ENCODE measurements at places on chromosomes 7 and 10.
A peak's percentile ranks its signal among the peaks of the same experiment; 100 is the strongest.

- DNase-seq: no peak
Measured at GRCh38 chr10:89342206-89342958, 14.6 kb downstream of the IFIT3 start.

DNA sequence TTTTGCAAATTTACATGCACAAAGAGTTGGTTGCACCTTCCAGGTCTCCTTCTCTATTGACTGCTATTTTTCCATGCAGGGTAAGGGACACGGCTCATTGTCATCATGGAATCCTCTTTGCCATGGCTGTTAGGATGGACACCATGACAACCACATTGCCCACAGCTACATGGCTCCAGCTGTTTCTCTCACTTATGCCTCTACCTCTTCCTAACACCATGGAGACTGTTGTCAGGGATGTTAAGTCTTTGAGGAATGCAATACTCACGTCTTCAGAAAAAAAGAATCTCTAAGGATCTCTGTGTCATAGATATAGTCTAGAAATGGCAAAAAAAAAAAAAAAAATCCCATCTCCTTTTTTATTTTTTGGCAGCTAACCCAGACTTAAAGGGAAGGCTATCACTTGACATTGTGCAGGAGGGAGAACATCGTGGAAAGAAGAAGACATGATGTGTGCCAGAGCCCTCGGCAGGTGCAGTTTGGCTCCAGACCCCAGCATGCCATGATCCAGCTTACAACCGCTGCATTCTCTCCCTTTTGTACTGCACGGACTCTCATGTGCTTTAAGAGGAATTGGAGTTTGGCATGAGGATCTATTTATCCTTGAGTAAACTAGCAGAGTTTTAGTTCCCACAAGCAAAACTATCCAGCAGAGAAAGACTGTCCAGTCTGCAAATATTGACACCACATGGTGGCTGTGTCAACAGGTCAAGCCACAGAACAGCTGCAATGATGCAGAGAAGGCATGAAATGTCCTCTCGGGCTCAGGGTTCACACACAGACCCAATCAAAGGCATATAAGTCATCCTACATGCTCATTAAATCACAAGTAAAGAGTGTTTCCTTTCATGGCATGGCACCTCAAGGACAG is 70.8 kb downstream of the FRMD4A start:
- no peak for DNase-seq

DNA sequence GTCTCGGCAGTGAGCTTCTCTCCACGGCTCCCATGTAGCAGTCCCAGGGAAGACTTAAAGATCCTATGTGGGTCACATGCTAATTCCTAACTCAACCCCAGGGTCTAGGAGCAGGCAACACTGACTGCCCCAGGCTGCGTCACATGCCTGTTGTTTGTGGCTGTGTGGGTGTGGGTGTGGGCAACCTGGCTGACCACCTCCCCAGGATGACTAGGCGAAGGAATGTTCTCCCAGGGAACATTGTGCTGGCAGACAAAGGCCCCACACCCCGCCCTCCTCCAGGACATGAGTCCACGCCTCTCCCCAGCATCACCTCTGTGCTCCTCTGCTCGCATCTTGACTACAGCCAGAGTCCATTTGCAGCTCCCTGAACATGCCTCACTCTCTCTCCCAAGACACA is 30.3 kb downstream of the SLC29A3 start:
- no peak for DNase-seq

GRCh38 chr10:64286533-64286932 is 765.3 kb downstream of the REEP3 start:
- no peak for DNase-seq

DNA sequence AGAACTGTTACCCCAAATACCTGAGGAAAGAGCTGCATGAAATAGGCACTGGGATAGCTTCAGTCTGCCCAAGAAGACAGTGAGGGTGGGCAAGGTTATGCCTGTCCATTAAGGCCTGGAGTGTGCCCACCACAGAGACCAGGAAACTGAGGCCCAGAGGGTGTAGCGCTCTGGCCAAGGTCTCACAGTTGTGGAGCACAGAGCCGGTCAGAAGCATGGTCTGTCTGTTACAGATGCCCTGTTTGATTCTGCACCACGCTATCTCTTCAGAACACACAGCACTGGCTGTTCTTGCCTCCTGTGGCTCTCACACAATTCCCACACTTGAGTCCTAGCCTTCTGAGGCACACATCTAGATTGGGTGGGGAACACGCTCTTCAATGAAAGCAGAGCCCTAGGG is 261.4 kb downstream of the GRID1 start:
- DNase-seq: no peak

DNA sequence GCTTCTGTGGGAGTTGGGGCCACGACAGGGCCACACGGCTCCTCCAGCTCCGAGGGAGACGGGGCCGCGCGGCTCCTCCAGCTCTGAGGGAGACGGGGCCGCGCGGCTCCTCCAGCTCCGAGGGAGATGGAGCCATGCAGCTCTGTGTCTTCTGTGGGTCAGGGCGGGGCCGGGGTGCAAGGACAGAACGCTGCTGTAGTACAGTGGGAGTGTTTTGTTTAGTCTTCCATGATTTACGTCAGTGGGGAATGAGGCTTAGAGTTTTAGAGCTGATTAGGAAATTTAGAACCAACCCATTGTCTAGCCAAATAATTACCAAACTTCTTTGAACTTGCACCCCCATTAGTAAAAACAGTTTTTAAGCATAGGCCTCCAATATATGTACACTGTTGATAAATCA is 32.9 kb upstream of the PRKAR1B start:
- DNase-seq: no peak

GRCh38 chr10:96387601-96388000 is 28.8 kb upstream of the OPALIN start:
- no peak for DNase-seq

DNA sequence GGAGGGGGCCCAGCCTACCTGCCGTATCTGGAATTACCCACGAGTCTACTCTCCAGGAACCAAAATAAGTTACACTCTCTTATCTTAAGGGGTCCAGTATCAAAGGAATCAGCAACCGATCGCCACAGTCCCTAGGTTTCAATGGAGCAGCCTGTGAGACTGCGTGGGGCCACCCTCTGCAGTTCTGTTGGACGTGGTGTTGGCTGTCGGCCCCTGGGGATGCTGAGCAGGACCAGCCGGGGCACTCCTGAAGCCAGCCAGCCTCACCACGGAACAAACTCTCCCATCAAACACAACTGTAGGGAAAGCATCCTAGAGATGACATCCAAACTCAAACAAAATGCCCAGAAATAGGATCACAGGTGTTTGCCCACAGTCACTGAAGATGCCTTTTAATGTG is 25.5 kb upstream of the ABLIM1 start:
- no peak for DNase-seq

- no peak for DNase-seq
Measured at GRCh38 chr7:28592861-28593260, 180.5 kb downstream of the CREB5 start.

DNA sequence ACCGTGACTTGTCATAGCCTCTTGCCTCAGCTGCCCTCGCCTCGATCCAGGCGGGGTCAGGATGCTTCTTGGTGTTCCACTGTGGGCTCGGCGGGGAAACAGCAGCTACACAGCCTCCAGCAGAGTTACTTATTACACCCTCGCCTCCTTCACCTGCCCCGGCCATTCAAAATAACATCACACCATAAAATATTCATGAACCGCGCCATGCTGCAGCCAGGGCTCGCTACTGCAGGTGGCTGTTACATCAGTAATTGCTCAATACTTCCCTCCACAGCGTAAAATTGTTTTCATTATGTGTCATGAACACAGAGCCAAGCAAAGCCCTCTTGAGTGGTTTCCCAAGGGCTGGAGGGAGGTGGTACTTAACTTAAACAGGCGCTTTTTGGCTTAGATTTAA is 241.5 kb upstream of the SP8 start:
- DNase-seq: no peak

GRCh38 chr7:117892821-117893220 is 19.6 kb upstream of the CTTNBP2 start:
- no peak for DNase-seq

- no peak for DNase-seq
Measured at GRCh38 chr7:516216-516605, 3.4 kb downstream of the PDGFA start.

GRCh38 chr10:122688293-122688989 is 11.2 kb downstream of the C10orf120 start:
- peak; percentile 38 for DNase-seq

- no peak for DNase-seq
Measured at GRCh38 chr7:34850681-34851080, 186.6 kb downstream of the DPY19L1 start.

DNA sequence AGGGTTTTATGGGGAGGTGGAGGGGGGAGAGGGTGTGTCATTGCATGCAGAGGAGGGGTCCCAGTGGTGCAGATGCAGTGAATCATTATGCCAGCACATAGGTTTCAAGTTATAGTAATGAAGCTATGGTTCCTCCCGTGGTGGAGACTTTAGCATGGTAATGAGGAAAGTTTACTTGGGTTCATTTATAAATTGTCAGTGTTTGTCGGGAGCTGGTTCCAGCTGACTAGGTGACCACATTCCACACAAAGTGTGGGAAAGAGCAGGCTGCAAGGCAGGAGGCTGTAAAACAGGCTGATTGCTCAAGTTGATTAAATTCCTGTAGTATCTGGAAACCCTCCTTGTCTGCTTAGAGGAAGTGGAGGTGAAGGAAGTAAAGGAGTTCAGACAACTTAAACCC is 78.9 kb downstream of the SRI start:
- no peak for DNase-seq

- DNase-seq: no peak
Measured at GRCh38 chr7:42745357-42746059, 166.4 kb downstream of the C7orf25 start.

DNA sequence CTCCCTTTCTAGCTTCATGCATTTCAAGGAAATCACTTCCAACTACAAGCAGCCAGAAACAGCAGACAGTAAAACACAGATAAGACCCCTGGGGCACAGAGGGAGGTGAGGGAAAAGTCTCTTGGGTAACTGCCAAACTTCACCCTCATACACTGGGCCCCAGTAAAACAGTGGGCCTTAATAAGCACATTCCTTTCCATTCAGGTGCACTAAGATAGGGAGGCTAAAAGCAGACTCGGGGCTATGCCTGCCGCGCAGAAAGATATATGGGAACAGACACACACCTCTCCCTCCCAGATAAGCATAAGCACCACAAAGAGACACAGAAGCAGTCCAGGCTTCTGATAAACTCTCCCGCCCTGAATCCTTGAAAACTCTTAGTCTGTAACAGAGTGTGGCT is 117.0 kb downstream of the TYW1B start:
- DNase-seq: no peak

DNA sequence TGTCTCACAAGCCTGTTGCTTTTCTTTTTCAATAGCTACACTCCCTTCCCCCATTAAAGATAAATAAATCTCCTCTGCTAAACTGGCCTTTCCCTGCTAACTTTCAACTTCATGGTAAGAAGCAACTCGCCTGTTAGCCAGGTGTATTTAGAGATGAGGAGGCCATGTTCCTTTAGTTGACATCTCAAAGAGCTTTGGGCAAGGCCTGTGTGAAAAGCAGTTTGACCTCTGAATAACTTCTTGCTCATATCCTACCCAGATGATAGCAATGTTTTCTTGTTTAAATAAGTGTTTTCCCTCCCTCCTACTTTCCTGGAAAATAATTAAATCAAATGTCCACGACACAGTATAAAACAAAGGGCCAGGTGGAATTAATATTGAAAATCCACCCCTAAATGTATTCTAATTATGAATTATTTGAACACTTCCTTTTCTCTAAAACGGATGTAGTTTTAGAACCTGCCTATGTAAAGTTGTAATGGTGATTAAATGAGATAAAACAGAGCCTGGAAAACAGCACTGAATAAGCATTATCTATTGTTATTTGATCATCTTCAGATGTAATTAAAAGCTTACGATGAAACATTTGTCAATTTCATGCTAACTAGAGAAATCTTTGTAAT is 78.5 kb downstream of the HGF start:
- no peak for DNase-seq

DNA sequence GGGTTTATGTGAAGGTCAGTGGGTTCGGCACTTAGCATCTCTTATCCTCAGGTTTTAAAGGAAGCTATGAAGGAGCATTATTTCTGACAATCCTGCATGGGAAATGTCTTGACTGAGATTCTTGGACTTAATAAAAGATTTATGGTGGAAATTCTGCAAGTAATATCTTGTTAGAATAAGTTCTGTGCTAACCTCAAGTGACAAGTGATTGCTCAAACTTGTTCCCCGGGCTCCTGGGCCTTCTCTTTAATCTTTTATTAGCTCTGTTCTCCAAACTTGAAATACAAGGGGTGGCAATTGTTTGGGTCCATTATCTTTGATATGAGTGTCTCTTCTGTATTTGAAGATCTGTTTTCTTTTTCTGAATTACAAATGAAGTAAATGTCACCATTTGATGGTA is 140.6 kb upstream of the CTBP2 start:
- no peak for DNase-seq

- DNase-seq: no peak
Measured at GRCh38 chr10:11535346-11535959, 76.0 kb downstream of the USP6NL start.

- no peak for DNase-seq
Measured at GRCh38 chr7:36310897-36311296, 78.8 kb upstream of the ANLN start.

DNA sequence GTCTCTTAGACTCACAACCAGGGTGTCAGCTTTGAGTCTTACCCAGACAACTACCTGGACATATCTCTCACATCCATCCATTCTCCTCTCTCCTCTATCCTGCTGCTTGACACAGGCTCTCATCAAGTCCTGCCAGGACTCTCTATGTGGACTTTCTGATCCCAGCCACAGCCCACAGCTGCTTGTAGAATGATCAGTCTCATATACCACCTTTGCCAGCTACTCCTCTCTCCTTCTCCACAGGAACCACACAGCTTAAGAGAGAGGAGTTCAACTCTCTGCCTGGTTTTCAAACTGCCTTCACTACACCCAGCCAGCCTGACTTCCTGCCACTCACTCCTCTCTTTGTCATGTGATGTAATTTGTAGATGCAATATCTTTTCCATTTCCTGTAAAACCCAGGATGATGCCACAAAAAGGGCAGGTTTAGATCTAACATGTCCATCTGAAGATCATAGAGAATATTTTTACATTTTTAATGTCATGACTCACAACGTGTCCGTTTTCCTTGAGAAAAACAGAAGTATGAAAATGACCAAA is 154.0 kb downstream of the RAB11FIP2 start:
- DNase-seq: no peak

DNA sequence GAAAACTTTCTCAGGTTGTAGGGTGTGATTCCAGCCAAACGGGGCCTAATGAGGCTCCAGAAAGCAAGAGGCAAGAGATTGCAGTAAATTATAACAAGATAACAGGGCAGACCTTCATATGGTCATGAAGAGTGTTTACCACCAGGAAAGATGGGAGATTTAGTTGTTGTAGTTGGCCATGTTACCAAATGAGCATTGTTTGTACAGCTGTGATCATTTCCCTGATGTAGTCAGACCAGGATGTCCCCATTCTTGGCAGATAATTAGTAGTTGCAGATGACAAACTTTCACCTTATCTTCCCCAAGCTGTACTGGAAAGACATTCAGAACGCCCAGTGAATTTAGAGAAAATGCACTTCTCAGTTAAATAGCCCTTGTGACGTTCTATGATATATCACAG is 630.8 kb downstream of the ANKRD7 start:
- DNase-seq: no peak

- peak; percentile 72 for DNase-seq
Measured at GRCh38 chr10:44383749-44384600, 922 bp downstream of the CXCL12 start.

All from H7 (cell line).